ENCODE measurements at places on chromosomes 12 and 14.

- no peak for DNase-seq
These were observed 178.5 kb downstream of the KIF26A start for GRCh38 chr14:104316723-104317491.

DNA sequence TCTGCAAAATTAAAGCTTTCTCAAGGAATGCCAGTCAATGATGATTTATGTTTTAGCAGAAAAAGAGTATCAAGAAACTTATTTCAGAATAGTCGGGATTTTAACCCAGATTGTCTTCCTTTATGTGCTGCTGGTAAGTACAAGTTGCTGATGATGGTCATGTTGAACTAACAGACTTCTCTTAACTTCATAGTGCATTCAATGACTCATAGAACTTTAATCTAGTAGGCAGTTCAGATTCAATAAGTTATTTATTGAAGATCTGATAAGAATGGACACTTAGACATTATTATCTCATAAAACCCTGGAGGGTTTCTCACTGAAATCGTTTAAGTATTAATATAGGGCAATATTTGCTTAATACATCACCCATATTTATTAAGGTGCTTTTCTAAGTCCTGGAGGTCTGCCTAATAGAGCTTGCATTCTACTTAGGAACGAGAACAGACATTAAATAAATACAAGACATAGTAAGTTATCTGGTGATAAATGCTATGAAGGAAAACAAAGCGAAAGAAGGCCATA, 33.8 kb downstream of the TOGARAM1 start:
- no peak for DNase-seq

DNA sequence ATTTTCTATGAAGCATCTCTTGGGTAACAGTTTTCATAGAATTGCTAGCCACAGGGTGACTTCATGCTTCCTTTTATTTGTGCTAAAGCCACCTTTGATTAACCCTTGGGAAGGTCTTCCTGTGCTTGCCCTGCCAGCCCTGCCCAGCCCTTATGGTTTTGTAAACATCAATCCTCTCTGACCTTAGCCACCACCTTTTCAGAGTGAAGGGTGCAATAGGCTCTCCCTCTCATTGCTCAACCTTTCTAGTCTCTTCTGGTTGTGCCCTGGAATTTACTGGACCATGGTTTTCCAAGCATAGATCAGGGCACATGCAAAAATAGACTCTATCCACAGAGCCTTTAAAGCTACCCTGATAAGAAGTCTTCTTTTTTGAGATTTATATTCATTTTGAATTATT, 77.7 kb upstream of the FRMD6 start:
- no peak for DNase-seq

DNA sequence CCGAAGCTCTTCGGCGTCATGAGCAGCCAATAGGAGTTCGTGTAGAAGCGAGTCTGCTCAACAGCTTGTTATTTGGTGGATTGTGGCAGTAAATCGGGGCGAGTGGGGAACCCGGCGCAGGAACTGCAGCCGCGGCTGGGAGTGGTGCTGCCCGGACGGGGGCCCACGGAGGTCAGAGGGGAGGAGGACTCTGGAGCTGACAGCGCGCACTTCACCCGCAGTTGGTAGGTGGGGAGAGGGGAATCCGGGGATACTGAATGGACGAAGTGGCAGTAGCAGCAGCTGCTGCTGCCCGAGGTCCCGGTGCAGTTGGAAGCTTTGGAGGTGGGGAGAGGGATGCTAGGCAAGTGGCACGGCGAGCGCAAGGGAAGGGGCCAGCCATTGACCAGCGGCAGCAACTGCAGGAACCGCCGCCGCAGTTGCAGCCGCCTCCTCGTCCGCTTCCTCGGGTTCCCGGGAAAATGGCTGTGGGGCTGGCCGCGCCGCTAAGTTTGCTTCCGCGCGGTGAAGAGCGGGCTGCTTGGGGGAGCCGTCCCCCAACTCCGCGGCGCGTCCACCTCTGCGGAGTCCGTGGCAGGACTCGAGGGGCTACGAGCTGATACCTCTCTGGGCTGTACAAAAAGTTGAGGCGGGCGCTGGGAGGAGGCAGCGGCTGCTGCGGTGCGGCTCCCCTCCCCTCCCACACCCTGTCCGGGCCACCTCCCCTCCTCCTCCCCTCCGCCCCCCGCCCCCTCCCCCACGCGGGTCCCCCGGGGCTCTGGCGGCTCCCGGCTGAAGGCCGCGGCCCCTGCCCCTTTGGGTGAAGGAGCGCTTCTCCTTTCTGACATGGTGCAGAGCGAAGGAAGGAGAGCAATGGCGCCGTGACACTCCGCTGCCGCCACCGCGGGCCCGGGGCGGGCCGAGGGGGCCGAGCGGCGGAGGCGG, at the start of gene ARID4A:
Gene ARID4A, plus strand, starts transcription at position 79 of the 924 bp plus-strand sequence. CDS start 1,300 bp downstream, outside the sequence.
- no peak for DNase-seq

- no peak for DNase-seq
These were observed 7.2 kb upstream of the OTX2 start for GRCh38 chr14:56817396-56817921.

GRCh38 chr12:43964033-43964432, 128.2 kb downstream of the TMEM117 start:
- no peak for DNase-seq

DNA sequence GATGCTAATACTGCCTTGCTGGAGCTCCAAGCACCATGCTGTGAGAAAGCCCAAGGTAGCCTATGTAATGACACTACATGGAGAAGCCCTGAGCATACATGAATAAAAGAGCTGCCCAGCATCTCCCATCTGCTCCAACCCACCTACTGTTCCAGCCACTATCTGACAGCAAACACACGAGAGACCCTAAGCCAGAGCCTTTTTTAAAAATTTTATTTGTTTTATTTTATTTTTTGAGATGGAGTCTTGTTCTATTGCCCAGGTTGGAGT, 95.2 kb upstream of the PRICKLE1 start:
- DNase-seq, result no peak

GRCh38 chr12:1936406-1937320, 18.2 kb upstream of the CACNA2D4 start:
- DNase-seq, result peak; percentile 83

DNA sequence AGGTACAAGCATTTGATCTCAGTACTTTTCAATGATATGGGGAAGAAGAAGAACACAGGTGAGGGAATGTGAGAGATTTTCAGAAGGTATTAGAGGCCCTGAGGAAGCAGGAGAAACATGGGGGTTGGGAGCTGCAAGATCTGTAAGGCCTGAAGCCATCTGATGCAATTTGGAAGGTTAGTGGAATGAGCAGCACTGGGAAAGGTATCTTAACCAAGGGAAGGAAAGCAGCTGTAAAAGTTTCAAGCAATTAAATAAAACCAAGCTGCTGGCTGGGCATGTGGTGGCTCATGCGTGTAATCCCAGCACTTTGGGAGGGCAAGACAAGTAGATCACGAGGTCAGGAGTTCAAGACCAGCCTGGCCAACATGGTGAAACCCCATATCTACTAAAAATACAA, 104.4 kb upstream of the PARP11 start:
- DNase-seq, result no peak

- no peak for DNase-seq
These were observed 79.2 kb upstream of the DIO3 start for GRCh38 chr14:101482066-101482465.
